Panc1 (cell line): ENCODE measurements at places on chromosomes 12 and 14. TPM values are rescaled to one million over a fixed set of nuclear protein-coding genes. Genes with fewer than 3 reads are reported as not detected.

The DEPDC4 gene
- 2.6 TPM for total RNA-seq

The HCAR2 gene
- total RNA-seq: not detected

The GPRC5A gene
- total RNA-seq: 648 TPM

The KRT5 gene
- total RNA-seq: not detected

The LRP1-AS gene
- not detected for total RNA-seq

The MYO1H gene
- total RNA-seq: not detected

The CPNE6 gene
- total RNA-seq: not detected

The CIROP gene
- not detected for total RNA-seq

The MYF5 gene
- total RNA-seq: not detected

The CEP128 gene
- total RNA-seq: 9.3 TPM

The OAS1 gene
- 4.5 TPM for total RNA-seq

The RNF41 gene
- 35.3 TPM for total RNA-seq

The C14orf39 gene
- total RNA-seq: 0.08 TPM

The ACSM4 gene
- not detected for total RNA-seq

The RNASE1 gene
- total RNA-seq: 0.69 TPM

The SRRM4 gene
- not detected for total RNA-seq

The ADAM21 gene
- total RNA-seq: 0.08 TPM

The C12orf54 gene
- not detected for total RNA-seq

The GPRC5D gene
- not detected for total RNA-seq

The GIT2 gene
- total RNA-seq: 40.0 TPM

The SCFD1 gene
- total RNA-seq: 43.8 TPM

The C3AR1 gene
- total RNA-seq: not detected

The RD3L gene
- not detected for total RNA-seq

The ITGB7 gene
- 0.98 TPM for total RNA-seq

The LRTM2 gene
- total RNA-seq: not detected

The KCNMB4 gene
- total RNA-seq: 0.13 TPM

The SMCO2 gene
- 0.36 TPM for total RNA-seq

The PIK3C2G gene
- not detected for total RNA-seq

The MMP14 gene
- 32.9 TPM for total RNA-seq

The KCNH3 gene
- 0.64 TPM for total RNA-seq

The ZFHX2 gene
- 2.4 TPM for total RNA-seq

The SERPINA12 gene
- total RNA-seq: not detected

The IL26 gene
- total RNA-seq: not detected

The DPPA3 gene
- total RNA-seq: not detected

The TMEM253 gene
- total RNA-seq: 0.33 TPM

The DEGS2 gene
- total RNA-seq: 4.9 TPM

The MIPOL1 gene
- 12.8 TPM for total RNA-seq

The TMCC3 gene
- 0.92 TPM for total RNA-seq

The TAS2R13 gene
- 0.39 TPM for total RNA-seq
